T-helper 17 cell (primary cell): ENCODE measurements at places on chromosomes 6 and 20.

GRCh38 chr6:119539066-119539746 lies 189.6 kb upstream of the MAN1A1 start:
- DNase-seq: no peak

- no peak for DNase-seq
Measured at GRCh38 chr20:49560646-49561045, 7.3 kb downstream of the PTGIS start.

DNA sequence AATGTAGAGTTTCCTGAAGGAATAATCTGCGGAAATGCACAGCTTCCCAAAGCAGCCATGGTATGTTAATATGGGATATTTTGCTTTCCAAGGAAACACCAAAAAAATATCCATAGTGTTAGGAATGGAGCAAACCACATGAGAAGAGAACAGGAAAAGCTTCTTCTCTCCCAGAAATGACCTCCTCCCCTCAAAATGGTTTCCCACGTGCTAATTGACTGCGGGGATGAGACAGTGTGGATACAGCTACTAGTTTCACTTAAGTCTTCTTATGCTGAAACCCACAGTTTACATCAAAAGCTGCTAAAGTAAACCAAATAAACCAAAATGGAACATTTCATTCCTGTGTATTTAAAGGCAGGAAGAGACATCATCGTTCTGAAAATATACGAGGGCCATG lies 69.4 kb downstream of the FYN start:
- no peak for DNase-seq

GRCh38 chr6:5278565-5279120 lies 17.3 kb downstream of the FARS2 start:
- no peak for DNase-seq

DNA sequence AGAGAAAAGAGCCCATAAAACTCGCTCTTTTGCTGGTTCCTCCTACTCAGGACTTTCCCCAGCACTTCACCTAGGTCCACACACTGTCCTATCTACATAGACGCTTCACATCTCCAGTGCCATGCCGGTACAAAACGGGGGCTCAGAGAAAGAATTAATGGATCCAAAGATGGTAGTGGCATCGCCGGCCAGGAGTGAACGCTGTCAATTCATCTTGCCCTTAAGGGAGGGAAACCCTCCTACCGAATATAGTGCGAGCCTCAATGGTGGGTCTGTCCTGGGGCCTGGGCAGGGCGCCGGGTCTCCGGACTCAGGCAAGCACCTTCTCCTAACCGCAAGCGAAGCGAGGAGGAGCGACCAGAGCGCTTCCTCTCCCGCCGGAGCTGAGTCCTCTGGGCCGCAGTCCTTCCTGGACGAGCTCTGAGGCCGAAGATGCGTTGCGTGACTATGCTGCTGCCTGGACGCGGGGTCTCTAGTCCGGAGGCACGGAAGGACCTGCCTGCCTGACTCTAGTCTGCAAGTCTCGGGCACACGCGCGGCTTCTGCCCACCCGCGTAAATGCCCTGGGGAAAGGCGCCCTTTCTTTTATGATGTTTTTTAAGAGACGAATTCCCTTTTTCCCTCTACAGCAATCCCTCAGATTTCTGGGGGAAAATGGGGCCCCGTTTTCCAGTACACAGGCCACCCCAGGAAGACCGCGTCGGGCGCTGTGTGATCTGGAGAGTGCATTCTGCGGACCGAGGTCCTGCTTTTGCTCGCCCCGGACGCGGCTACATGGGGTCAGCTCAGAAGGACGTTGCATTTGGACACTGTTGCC lies 100.1 kb upstream of the PRDM1 start:
- no peak for DNase-seq

DNA sequence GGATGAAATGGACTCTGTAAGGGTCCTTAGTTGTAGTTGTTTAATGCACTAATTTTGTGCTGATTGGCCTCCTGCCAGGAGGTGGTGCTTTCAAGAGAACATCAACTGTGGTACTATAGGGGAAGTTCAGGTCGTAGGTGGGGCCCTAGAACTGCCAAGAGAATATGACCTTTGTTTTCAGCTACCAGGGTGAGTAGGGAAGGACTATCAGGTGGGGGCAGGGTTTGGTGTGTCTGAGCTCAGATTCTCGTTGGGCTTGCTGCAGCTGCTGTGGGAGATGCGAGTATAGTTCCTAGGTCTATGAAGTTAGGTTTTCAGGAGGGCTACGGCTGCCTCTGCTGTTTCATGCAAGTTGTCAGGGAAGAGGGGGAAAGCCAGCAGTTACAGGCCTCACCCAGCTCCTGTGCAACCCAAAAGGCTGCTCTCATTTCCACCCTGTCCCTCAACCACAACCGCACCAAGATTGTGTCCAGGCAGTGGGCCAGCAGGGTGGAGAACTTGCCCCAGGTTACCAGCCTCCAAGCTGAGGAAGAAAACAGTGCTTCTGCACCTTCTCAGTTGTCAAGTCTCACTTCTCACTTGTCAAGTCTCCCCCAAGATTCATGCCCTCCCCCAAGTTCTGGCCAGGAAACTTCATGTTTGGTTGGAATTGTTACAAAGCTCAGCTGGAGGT lies 626.5 kb upstream of the MAP3K7 start:
- no peak for DNase-seq

DNA sequence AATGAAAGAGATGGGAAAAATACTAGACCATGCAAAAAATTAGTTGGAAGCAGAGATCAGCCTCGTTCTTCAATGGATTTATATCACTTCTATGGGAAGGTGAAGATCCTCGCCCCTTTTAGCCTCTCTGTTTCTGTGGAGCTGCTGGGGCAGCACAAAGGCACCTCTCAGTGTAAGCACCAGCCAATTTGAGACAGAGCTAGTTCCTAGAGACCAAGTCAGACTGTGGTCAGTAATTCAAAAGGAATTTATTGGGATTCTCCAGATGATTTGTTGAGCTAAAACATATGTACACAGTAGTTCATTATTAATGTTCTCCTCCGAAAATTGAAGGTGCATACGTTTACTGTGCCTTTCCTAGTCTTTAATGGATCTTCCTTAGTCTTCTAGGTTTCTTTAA lies 42.4 kb downstream of the SCGN start:
- no peak for DNase-seq

GRCh38 chr6:99393366-99393697 lies 663 bp downstream of the COQ3 start:
- DNase-seq: no peak

DNA sequence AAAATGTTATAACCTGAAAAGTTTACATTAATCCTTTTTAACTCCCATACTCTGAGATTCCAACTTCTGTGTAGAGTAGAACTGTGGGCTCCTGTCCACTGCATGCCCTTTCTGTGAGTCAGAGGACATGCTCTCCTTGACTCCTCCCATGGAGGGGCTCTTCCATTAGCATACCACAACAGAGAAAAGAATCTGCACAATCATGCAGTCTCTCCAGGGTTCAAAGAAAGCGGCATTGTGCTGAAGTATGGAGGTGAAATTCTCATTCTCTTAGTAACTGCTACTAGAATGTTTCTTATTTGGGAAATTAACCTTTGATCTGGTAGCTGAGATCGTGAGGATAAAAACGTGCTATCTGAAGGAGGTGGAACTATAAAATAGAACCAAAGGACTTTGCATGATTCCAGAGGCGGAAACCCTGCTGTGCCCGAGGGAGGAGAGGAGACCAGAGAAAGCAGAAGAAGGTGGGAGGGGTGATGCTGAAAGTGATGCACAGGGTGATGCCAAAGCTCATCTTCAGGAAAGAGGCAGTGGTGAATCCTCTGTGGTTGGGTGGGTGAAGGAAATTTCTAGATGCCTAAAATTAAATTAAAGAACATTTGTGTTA lies 202.2 kb upstream of the PCSK2 start:
- DNase-seq: no peak

DNA sequence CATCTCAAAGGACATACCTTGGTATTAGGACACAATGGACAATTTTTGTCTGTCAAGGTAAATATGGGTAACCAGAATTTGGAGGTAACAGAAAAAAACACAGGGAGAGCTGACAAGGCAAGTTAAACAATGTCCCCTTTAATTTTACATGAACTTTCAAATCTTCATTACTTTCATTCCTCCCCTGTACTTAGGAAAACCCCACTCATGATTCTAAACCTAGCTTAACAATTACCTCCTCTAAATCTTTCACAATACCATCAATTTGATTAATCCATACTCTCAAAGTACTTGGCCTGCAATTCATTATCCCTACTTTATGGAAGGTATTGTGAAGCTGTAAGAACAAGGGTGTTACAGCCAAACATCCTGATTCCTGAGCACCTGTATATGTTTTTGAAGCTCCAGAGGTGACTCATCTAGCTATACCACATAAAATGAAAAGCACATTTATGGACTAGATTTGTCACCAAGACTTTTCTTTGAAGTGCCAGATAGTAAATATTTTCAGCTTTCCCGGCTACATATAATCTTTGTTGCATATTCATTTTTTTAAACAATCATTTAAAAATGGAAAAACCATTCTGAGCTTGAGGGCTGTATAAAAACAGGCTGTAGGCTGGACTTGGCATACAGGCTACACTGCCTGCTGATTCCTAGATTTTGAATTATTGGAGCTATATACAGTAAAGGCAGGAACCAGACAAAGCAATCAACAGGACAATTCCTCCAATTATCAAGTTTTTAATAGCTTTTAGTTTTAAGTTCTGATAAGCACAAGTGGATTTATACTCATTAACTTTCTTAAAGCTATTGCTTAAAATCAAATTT lies 22.9 kb downstream of the DEK start:
- no peak for DNase-seq

GRCh38 chr6:159061805-159062563 lies 17.2 kb upstream of the TAGAP start:
- no peak for DNase-seq

DNA sequence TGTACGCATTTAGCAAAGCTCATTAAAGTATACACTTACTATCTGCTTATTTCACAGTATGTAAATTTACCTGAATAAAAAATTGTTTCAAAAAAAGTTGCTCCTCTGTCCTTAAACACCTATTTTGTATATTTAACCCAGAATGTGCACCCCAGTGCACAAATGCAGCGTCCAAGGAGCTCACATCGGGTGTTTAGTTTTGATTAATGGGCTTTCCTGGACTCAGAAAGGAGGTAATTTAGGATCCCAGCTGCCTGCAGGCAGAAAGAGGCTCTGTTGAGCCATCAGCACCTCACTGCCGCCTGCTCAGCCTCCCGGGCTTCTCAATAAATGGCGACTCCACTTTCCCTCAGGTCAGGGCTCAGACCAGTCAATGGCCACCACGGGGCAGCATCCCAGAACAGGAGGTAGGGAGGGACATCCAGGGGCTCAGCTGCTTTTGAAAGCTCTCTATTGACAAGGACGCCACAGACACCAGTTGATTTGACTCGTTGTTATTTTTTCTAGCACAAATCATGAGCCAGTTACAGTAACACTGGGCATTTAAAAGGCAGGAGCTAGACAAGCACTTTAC lies 70.2 kb upstream of the TBC1D7 start:
- no peak for DNase-seq

- no peak for DNase-seq
Measured at GRCh38 chr6:169583886-169584541, 117.8 kb downstream of the WDR27 start.

- DNase-seq: no peak
Measured at GRCh38 chr6:23311211-23311610, 741.8 kb downstream of the HDGFL1 start.

DNA sequence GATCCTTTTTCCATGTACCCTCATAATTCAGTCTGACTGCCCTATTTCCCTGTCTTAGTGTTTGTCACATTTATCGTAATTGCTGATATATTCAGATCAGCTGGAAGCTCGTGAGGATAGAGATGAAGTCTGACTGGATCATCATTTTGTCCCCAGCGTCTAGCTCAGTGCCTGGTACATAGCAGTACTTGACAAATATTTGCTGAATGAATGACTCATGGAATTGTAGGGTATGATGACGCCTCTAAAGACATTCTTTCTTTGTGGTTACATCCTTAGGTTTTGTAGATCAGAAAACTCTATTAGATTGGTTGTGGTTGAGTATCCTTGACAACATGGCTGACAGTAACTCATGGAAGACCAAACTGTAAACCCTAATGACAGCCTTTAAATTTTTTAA lies 68.9 kb downstream of the MTHFD1L start:
- DNase-seq: no peak

- DNase-seq: no peak
Measured at GRCh38 chr6:26524722-26525370, 13.3 kb upstream of the HMGN4 start.

DNA sequence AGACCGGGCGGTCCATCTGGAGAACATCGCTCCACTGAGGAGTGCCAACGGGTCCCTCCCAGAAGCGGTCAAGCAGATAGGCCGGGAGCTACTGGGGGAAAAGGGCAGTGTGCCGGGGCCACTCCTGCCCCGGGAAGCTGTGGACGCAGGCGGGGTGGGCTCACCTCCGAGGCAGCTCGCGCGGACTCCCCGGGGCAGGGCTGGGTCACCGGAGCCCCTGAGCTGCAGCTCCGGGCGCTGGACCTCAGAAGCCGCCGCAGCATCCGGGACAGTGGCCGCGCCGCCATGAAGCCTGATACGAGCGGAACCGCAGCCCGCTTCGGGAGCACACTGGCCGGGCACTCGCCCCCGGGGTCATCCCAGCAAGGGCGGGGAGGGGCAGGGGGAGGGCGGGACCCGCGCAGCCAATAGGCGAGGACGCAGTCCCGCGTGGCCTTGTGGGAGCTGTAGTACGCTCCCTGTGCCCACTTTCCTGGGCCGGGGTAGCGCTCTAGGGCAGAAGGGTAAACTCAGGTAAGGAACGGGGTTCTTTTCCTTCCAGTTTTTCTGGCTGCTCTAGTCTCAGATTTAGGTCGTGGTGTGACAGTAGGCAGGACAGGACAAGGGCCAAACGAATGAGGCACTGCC lies at the start of gene MOCS1:
Gene MOCS1 (minus strand): TSS at position 332 of the 627 bp plus-strand sequence. CDS start 45 bp downstream, at position 287.
- no peak for DNase-seq

- no peak for DNase-seq
Measured at GRCh38 chr20:35527122-35527769, 2.2 kb downstream of the C20orf173 start.

DNA sequence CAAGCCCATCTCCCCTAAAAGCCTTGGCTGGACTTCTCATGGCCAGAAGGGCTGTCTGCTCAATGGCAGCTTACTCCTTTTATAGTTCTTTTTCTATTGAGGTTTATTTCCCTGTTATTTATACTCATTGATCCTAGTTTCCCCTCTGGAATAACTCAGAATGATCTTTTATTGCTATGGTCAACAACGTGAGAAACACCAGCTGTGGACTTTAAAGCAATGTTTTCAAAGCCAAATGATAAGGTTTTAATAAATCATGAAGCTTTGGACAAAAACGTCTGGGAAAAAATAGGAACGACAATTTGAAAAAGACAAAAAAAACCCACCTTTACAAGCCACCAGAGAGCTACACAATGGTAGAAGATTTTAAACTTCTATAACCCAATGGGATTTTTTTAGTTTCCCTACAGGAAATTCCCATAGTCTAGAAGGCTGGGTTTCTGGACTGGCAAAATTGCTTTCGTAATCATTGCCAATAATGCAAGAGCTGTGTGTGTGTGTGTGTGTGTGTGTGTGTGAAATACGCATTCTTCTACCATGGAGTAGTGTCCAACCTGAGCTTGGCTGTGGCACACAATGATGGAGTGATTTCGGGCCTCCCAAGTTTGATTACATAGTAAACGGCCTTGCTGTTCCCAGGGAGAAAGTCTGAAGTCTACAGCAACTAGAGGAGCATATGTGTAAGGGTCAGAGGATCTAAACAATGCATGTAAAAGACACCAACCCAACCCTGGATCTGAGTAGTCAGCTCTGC lies 396.0 kb downstream of the SYNE1 start:
- no peak for DNase-seq
